Stimulated activated CD8-positive, alpha-beta memory T cell treated with anti-CD3 and anti-CD28 coated beads, Interleukin-15, amount 100 ng/mL, for 1 hour (primary cell): ENCODE measurements at places on chromosomes 7 and 10.

- no peak for DNase-seq
Observed at GRCh38 chr7:72020311-72020710, 391.8 kb downstream of the CALN1 start.

GRCh38 chr10:22461891-22462290 is 116.6 kb downstream of the SPAG6 start:
- DNase-seq = no peak

DNA sequence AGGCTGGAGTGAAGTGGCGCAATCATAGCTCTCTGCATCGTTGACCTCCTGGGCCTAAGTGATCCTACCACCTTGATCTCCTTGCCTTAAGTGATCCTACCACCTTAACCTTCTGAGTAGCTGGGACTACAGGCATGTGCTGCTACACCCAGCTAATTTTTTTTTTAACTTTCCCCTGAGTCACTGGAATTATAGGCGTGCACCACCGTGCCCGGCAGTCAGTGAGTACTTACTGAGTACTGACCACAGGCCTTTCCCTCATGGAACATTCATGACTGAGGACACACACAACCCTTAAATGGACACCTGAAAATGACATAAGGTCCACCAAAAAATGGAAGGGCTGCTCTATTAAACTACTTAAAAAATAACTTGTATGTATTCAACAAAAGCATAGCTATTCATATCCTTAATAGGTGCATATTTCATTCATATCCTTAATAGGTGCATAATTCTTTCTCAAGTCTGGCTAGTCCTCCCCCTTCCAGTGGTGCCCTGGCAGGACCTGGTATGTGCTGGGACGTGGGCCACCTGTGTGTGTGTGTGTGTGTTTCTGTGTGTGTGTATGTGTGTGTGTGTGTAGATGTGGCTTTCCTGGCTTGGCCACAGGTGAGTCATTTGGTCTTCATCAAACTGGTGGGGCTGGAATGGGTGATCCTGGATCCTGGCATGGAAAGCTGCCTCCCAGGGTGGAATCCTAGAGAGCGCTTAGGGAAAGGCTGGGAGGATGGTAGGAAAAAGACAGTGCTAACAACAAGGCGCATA is 3.5 kb downstream of the FAM180A start:
- no peak for DNase-seq

DNA sequence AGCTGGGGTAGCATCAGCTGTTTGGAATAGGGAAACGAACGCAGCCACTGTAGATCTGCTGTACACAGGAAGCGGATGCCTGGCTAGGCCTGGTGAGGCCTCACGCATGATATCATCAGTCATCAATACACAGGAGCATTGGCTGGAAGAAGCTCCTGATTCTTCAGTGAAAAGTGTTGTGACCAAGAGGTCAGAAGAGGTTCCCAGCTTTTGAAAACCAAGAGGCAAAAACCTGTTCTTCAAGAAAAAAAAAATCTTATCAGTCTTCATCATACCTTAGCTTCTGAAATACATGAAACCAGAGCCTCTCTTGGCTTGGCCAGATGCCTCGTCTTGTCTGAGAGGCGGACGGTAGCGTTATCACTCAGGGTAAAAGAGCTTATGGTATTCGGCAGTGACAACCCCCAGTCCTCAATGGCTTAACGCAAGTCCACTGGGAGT is 139.3 kb upstream of the TCF7L2 start:
- DNase-seq = no peak

DNA sequence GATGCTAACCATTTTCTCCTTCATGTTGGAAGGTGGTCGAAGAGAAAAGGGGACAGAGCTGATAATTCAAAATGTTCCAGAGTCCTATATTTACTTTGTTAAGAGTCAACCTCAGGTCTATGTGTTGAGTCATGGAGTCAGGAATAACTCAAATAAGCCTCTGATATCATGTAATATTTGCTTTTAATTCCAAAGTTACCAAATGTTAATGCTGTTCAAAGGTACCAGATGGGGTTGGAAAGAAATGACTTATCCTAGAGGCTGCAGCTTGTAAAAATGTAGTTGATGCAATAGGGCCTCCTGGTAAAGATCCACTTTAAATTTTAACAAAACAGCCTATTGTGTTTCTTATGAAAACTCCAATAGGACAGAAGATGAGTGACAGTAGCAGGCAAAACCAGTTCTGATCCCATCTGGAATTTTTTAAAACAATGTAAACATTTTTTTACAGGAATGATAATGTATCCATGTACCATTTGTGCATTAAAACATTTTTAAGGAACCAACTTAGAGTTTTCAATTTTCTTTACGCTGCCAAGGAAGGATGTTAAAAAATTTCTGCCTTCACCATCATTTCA is 218.2 kb downstream of the ANK3 start:
- DNase-seq = no peak

DNA sequence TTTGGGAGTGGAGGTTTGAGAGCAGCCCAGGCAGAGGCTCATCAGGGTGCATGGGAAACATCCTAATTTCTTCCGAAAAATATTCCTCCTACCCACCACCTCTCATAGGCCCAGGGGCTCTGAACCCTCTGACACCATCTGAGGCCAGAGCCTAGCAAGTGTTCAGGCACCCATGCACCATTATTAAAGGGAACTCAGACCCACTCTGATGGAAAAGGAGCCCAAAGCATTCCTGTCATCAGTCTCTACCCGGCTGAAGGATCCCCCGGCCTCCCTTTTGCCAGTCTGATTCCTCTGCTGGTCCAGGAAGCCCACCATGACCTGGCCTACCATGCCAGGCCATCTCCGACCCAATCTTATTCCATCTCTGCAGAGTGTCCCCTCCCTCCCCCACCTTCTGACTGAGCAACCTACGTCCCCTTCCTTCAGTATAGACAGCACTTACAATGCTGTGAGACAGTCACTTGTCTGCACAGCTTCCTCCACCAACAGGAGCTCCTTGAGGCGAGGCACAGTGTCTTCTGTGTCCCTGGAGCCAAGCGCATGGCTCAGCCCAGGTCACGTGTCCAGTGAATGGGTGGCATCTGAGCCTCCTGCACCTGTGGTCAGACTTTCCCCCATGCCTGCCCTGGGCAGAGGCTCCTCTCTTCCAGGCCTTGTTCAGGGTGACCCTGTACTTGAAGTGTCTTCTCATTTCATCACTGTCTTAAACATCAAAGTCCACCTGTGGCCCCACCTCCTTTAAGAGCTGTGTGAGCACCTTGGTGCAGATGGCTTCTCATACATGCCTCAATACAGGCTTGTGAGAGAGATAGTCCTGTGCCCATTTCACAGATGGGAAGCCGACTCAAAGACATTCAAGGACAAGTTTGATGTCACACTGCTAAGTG is 889 bp upstream of the GPR15LG start:
- no peak for DNase-seq

DNA sequence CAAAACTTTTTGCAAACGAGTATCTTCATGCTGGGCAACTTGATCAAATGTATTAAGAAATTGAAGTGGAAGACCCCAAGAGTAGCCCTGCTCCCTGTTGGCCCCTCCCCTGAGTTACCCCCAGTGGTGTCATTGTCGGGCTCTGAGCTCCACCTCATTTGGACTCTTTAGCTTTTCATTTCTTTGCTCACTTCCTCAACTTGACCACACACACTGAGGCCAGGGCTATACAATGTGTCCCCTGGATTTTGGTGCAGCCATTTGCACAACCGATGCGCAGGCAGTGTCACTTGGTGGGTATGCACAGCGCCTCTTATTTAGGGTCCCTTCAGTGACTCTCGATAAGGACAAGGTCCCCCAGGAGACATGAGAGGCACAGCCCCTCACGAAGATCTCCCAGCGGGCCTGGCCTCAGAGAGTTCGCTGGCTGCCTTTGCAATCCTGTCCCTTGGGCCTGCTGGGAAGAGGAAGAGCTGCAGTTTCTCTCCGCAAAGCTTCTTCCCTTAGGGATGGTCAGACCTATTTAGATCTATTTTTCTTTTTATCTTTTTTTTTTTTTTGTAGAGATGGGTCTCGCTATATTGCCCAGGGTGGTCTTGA is 2.5 kb upstream of the MUC3A start:
- DNase-seq = no peak

DNA sequence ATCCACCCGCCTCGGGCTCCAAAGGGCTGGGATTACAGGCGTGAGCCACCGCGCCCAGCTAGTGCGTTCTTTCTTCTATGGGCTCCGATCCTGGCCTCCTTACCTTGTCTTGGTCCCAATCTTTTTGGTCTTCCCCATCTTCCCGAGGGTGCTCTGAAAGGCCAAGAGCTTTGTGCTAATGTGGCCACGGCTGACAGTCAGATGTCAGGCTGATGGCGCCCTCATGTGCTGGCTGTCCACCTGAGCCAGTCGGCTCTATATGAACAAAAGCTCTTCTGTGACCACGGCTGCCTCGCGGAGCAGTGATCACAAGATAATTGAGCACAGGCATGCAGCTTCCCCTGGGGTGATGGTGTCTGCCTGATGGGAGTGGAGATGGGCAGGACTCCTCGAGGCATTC is 11.0 kb upstream of the AHCYL2 start:
- no peak for DNase-seq

DNA sequence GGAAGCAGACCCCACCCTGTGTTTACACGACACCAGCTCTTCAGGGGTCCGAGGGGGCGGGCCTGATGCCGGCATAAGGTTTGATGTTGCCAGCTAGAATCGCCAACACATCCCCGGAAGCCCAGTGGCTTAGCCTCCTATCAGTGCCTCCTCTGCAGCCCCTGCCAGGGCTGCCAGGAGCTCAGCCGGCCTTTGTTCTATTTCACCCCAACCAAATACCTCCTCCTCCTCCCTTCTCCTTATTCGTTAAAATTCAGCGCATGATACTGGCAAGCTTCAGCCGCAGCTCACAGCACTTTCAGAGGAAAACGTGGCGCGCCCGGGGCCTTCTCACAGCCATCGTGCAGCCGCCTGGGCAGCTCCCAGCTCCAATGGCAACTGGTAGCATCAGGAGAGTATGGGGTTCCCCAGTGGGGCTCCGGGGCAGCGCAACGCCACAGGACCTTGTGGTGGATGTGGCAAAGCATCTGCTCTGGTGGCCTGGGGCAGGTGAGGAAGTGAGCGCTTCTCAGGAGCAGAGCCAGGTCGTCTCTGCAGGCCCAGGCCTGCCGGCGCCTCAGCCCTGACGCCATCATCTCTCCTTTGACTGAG is 176.4 kb upstream of the RHEB start:
- no peak for DNase-seq

- DNase-seq = no peak
Observed at GRCh38 chr7:12322284-12322902, 81.3 kb downstream of the VWDE start.

DNA sequence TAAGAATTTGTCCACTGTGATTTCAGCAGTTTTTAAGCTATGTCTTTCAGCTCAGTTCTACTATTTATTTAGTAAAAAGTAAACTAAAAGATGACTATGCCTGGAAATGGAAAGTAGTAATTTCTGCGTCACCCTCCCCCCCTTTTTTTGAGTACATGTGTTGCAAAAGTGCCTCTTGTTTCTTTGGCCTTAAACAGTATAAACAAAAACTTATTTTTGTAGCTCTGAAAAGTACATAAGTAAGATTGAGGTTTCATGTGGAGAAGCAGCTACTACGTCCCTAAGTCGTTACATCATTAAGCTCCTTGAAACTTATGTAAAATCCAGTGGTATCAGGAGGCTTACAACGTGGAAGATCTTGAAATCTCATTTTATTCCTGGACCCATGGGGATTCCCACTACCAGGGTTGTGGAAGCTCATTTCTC is 46.3 kb upstream of the HBP1 start:
- no peak for DNase-seq

GRCh38 chr7:24825931-24826661 is 68.8 kb upstream of the GSDME start:
- no peak for DNase-seq

- DNase-seq = no peak
Observed at GRCh38 chr7:126302639-126303038, 950.1 kb downstream of the GRM8 start.

- DNase-seq = no peak
Observed at GRCh38 chr7:141558544-141559183, 7.5 kb downstream of the AGK start.

DNA sequence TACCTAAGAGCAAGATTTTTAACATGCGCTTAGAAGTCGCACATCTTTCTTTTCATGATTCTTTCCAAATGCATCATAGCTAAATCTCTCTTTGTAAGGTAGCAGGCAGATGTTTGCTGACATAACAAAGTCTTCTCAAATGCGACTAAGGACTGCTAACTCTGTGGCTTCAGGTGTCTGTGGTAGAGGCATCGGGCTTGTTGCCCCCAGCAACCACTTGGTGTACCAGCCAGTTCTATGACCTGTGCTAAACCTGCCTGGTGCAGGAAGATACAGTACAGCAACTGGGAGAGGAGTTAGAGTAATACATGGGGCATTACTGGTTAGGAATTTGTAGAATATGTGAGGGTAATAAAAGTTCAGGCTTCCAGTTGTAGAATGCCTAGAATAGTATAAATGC is 654.1 kb downstream of the NRG3 start:
- no peak for DNase-seq

- peak; percentile 15 for DNase-seq
Observed at GRCh38 chr10:126749015-126749655, 78.6 kb upstream of the C10orf90 start.

- DNase-seq = no peak
Observed at GRCh38 chr10:35346248-35346647, 9.9 kb downstream of the CCNY start.

GRCh38 chr10:132946-133898 is 2.0 kb upstream of the ZMYND11 start:
- no peak for DNase-seq

DNA sequence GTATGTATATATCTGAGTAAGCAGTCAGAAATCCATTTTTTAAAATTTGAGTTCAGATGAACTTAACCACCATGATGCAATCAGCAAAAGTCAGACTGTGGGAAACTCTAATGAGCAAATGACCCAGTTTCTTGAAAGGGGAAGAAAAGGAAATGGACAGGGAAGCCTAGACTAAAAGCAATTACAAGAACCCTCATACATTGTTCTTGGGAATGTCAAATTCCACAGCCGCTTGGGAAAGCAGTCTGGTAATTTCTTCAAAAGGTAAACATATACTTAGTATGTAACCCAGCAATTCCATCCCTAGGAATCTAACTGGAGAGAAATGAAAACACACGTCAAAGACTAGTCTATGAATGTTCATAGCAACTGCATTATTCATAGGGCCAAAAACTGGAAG is 16.4 kb upstream of the FOXK1 start:
- no peak for DNase-seq

DNA sequence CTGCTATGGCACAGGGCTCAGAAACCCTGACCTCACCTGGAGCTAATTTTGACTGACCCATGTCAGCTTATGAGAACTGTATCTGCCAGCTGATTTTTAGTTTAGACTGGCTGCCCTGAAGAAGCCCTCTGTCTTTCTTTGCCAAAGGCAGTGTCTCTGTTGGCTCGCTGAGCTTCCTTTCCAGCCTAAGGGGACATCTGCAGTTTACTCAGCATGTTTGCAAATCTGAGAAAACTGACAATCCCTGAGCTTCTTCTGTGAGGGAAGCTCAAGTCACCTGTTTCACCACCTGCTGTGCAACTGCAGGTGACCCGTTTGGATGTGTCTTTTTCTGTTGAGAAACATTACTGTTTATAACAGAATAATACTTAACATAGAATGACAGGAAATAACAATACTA is 46.0 kb downstream of the PRKAR2B start:
- no peak for DNase-seq

DNA sequence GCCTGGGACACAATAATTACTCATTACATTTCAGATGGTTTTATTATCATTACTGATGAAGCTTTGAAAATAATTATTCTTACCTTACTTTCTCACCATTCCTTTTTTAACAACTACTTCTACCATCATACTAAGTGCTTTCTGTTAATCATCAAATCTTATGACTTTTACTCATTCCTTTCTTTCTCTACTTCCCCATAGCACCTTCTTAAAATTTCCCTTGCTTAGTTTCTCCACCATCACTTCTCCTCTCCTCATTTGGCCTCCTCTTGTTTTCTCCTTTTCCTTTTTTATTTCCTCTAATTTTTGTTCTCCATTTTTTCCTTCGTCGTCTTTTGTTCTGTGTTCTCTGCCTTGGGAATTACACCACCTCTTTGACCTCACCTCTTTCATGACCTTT is 303.2 kb upstream of the KAT6B start:
- no peak for DNase-seq
